NCI-H446 treated with DMSO at 0.1 percent for 48 hours (cell line): ENCODE measurements at places on chromosomes 11 and 22.

GRCh38 chr11:83011333-83012167, 60.1 kb downstream of the RAB30 start:
- DNase-seq: no peak

DNA sequence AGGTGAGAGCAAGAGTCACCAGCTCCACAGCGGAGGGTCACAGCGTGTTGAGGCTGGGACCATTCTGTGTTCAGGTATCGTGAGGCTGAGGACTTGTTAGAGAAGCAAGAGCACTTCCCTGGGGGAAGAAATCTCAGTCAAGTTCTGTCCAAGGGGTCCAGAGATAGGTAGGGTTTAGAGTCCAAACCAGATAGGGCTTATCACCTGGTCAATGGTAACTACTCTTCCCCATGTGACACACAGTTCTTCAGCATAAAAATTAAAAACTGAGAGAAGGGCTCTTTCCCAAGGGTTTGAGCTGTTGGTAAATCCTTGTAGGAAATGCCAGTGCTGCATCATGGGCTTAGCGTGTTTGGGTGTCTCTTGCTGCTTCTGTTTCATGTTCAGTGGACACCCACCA, 54.8 kb upstream of the MN1 start:
- DNase-seq: no peak

DNA sequence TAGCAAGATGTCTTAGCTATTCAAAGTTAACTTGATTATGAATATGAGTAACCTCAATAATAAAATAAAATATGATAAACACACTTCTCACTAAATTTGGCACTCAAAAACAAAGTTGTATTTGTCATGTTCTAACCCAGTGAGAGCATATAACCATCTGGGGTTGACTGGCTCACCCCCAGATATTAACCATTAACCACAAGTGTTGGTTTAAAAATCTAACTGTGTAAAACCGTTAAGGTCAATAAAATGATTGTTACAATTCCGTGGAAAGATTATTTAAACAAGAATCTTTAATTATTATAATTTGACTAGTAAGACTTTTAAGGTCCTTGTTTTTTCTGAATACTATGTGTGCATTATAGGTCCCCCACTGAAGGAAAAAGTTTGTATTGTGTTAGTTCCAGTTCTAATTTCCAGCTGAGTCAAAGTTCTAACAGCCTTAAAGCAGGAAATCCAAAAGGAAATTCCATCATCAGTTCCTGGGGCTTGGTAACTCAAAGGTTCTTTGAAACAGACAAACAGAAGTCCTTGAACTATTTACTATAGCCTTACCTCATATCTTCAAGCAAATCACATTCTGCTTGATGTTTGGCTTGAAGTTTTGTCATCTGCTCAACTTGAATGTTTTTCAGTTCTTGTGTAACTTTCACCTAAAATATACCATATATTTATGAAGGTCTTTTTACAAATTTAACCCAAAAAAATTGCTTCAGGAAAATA, 2.5 kb downstream of the FCHSD2 start:
- no peak for DNase-seq

DNA sequence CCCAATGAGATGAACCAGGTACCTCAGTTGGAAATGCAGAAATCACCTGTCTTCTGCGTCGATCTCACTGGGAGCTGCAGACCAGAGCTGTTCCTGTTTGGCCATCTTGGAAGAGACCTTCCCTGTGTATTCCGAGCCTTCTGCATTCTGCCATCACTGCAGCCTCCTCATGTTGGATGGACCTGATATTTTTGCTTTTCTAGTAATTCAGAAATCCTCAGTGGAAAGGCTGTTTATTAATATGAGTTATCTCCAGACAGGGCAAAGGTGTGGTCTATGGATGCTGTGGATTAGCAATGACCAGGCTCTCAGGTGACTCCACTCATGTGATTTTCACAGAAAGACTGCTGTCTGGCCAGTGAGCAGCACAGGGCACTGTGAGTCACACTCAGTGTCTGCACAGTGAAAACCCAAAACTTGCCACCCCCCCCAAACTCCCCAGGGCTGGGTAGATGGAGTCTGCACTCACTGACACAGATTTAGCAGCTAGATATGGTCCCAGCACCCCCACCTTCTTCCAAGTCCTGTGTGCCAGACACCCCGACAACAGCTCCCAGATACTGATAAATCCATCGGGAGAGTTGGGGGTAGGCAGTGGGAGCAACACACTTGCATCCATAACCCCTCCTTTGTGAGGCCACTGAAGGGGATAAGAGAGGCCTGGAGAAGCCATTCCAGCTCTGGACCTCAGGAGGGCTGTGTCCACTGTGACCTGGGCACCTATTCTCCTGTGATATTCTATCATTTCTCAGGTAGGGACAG, 75.2 kb upstream of the TOP3B start:
- no peak for DNase-seq

- DNase-seq: no peak
These were observed 596.2 kb upstream of the LRRC4C start for GRCh38 chr11:42055606-42056005.

DNA sequence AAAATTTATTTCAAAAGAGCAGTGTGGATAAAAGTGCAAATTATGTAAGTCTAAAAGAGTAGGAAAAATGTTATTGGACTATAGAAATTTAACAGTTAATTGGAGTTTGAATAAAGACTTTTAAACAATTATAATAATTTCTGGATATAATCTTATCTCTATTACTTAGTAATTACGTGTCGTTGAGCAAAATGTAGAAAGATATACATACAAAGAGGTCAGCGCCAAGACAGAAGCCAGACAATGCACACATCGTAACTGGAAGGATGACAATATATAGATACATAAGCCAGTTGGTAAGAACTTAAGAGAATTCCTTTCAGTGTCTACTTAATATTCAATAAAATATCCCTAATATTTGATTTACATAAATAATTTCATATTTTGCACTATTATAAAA, 157.0 kb downstream of the LUZP2 start:
- DNase-seq: no peak

DNA sequence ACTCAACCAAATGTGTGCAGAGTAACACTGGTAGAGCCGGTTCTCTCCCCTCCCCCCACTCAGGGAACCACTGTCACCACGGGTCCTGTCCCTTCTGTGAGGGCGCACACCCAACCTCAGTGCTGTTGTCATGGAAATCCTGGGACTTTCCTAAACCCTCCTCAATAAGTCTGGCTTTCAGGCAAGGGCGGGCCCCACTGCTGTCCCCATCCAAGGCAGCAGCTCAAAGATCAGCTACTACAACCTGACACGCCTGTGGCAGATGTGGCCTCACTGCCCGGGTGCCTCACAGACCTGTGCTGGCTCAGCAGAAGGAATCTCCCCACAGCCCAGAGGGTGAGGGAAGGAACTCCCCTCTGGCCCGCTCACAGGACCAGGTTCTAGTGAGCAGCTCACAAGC, 2.2 kb downstream of the PRODH start:
- no peak for DNase-seq

DNA sequence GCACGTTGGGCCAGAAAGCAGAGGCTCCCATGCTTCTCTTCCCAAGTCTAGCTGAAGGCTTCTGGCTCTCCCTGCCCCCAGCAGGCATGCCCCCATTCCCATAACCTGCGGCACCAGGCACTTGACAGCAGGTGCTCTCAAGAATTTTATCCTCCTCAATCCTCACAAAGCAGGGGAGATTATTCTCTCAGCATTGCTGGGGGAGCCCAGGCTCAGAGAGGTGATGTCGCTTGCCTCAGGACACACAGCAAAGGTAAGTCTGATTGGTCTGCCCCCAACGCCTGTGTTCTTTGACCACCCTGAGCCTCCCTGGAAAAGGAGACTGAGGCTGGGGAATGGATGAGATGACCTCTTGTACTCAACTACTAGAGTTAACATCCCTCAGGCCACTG, 4.8 kb downstream of the TST start:
- DNase-seq: no peak

- DNase-seq: no peak
These were observed 118.1 kb downstream of the DBX1 start for GRCh38 chr11:20042045-20042639.

- DNase-seq: no peak
These were observed 238.0 kb upstream of the DDI1 start for GRCh38 chr11:103798446-103798845.

GRCh38 chr11:3959015-3959902, 103.8 kb downstream of the STIM1 start:
- DNase-seq: no peak

GRCh38 chr11:12784445-12784844, 110.2 kb downstream of the TEAD1 start:
- no peak for DNase-seq

- DNase-seq: no peak
These were observed 62.9 kb upstream of the B3GAT1 start for GRCh38 chr11:134474942-134475341.

- DNase-seq: no peak
These were observed 18.3 kb downstream of the RGL4 start for GRCh38 chr22:23709107-23709506.

DNA sequence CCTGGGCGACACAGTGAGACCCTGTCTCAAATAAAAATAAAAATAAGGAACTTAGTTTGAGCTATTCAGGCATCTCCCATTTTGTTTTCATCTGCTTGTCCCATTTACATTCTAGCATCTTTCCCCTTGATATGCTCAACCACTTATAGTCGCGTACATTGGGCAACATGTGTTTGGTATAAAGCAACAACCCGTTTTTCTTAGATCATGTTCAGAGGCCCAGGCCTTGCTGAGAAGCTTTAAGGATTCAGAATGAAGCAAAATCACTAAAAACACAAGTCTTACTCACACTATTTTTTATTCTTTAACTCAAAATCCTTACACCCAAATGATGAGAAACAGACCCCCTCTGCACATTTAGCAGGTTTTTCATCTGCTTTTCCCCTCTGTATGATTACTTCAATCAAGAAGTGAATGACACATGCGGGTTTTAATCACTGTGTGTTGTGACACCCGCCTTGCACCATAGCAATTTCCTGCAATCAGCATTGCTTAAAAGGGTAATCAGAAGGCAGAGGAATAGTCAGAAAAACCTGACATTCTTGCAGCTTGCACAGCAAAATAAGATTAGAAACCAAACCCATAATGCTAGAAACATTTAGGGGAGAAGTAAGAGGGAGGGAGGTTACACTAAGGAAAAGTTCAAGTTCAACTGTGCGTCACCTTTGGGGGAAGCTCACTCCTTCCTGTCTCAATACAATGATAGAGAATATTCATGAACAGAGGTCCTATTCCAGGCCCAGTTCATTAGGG, 25.9 kb downstream of the ALG9 start:
- DNase-seq: no peak

DNA sequence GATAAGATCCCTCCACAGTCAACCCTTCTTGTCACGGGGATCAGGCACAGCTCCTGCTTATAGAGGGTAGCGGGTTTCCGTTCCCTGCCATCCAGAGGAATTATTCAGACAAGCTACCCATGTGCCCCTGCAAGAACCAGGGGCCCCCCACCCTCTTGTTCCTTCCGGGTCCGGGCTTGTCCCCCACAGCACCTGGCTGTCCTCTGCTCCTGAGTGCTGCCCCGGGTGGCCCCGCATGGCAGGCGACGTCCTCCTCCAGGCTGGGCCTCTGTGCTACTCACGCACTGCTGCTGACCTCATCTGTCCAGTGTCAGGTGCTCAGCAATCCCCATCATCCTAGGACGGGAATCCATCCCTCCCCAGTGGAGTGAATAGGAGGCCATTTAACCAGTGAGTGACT, 24.7 kb downstream of the CELSR1 start:
- no peak for DNase-seq

GRCh38 chr11:122330279-122330965, 214.4 kb upstream of the BLID start:
- DNase-seq: no peak

DNA sequence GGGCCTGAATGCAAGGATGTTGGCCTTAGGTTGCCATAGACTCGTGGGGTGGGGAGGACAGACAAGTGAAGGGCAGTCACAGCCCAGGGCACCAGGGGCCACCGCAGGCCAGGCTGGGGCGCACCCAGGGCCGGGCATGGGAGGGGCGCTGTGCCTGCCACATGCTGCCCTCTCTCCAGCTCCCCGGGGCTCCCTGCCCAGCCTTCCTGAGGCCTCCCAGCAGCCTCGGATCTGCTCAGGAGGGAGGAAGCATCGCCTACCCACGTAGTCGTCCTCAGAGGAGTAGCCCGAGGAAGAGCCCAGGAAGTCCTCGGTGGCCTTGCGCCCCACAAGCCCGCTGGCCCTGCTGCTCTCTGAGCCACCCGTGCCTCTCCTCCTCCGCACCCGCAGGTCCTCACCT, 5.2 kb downstream of the SUN2 start:
- DNase-seq: no peak

DNA sequence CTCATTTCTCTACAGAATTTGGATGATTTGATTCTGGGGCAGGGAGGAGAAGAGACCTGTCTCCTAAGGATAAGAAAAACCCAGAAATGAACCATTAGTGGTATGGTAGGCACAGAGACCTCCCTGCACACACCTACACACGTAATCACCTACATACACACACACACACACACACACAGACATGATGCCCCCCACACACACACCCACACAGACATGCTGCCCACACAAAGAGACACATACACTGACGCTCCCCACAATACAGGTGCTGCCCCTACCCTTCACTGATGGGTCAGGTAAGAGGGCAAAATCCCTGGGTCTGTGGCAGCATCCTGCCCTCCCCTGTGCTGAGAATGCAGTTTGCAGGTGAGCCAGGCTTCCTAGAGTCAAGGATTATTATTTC, 1.1 kb upstream of the SYT7 start:
- no peak for DNase-seq
